ENCODE measurements at places on chromosomes 12 and 14.

GRCh38 chr14:103694572-103695026 is 20.7 kb downstream of the XRCC3 start:
- DNase-seq = no peak

DNA sequence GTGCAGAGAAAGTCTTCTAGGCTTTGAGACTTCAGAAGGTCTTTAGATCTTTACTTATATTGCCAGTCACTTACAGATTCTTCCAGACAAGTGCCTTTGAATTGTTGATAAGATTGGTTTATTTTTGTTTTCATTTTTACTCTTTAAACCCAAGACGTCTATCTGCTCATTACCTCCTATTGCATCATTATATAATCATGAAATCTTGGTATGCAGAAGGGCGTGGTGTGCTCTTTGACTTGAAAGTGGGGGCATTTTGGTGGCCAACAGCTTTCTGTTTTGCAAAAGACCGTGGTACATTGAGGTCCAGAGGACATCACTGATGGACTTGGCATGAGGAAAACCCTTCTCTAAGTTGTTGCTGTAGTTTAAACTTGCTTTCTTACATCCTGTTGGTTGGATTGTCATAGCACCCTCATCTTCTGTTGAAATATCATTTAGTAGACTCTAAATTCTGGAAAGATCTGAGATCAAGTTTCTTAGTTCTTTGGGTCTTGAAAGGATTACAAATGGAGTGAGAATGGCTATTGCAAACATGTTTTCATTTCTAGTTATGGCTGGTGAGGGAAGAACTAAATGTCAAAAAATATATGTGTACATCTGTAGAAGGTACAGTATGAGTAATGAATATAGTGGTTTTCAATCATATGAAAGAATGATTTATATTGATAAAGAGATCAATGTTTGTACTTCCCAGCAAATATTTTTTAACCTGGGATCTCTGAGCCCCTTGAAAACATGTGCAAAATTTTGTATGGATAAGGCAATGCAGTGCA is 441.8 kb downstream of the NRXN3 start:
- DNase-seq = no peak

- DNase-seq = no peak
Measured at GRCh38 chr12:26153421-26154154, 28.8 kb upstream of the BHLHE41 start.

DNA sequence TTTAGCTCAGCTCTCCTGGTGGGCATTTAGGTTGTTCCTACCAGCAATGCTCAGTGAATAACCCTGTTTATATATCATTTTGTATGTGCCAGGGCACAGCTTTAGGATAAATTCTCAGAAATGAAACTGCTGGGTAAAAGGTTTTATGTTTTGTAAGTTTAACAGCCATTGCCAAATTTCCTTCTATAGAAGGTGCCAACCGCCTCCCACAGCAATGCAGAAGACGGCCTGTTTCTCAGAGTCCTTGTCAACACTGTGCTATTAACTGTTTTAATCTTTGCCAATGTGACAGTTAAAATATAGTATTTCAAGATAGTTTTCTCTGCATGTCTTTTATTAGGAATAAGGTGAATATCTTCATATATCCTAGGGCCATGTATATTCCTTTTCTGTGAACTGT is 65.0 kb downstream of the PPP1R13B start:
- DNase-seq = no peak

GRCh38 chr14:60845523-60845922 is 111.0 kb downstream of the MNAT1 start:
- DNase-seq = no peak

GRCh38 chr12:93645702-93646101 is 31.5 kb upstream of the CRADD start:
- DNase-seq = no peak

GRCh38 chr12:110940933-110941332 is 20.6 kb upstream of the MYL2 start:
- DNase-seq = no peak

DNA sequence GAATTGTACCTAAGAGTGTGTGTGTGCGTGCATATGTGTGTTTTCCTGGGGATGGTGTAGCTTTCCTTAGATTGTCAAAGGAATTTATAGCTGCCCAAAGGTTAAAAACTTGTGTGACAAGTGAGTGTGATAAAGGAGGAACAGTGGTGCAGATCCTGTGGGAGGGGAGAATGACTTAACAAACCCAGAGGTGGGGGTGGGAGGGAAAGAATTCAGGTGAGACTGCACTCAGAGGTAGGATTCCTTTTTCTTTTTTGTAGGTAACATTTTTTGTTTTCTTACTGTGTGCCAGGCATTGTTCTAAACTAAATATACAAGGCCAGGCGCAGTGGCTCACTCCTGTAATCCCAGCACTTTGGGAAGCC is 45.3 kb upstream of the SINHCAF start:
- no peak for DNase-seq

GRCh38 chr12:38961683-38962082 is 56.3 kb upstream of the CPNE8 start:
- no peak for DNase-seq

DNA sequence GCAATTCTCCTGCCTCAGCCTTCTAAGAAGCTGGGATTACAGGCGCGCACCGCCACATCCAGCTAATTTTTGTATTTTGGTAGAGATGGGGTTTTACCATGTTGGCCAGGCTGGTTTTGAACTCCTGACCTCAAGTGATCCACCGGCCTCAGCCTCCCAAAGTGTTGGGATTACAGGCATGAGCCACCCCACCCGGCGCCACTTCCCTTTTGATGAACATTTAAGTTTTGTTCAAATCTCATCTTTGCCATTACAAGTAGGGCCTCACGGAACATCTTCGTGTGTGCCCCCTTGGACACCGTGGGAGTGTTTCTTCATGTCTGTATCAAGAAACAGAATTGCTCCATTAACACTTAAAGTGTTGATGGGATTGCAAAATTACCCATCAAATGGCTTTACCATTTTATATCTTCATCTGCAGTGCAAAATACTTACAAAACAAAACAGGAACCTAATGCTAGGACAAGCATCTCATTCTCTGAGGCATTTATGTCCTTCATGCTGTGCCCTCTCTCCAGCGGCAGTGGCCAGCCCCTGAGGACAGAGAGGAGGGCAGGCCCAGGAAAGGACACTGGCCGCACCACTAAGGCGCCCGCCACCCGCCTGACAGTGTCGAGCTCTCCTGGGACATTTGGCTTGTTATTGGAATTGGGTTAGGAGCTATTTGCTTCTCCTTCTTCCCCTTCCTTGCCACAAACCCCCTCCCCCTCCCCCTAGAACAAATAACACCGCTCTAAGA is 61.7 kb downstream of the RFX4 start:
- DNase-seq = no peak

DNA sequence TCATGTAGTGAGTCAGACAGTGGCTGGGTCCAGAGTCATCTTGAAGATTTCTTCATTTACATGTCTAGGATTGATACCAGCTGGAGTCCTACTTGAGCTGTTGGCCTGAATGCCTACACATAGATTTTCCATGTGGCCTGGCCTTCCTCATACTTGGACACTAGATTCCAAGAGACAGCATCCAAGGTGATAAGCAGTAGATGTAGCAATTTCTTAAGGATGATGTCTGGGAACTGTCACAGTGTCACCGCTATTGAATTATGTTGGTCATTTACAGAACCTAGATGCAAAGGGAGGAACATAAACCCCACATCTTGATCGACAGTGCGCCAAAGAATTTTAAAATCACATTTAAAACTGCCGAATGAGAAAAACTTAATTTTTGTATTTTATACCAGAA is 412.3 kb downstream of the TRHDE start:
- DNase-seq = no peak

- DNase-seq = no peak
Measured at GRCh38 chr14:25050269-25051150, 563 bp upstream of the STXBP6 start.

DNA sequence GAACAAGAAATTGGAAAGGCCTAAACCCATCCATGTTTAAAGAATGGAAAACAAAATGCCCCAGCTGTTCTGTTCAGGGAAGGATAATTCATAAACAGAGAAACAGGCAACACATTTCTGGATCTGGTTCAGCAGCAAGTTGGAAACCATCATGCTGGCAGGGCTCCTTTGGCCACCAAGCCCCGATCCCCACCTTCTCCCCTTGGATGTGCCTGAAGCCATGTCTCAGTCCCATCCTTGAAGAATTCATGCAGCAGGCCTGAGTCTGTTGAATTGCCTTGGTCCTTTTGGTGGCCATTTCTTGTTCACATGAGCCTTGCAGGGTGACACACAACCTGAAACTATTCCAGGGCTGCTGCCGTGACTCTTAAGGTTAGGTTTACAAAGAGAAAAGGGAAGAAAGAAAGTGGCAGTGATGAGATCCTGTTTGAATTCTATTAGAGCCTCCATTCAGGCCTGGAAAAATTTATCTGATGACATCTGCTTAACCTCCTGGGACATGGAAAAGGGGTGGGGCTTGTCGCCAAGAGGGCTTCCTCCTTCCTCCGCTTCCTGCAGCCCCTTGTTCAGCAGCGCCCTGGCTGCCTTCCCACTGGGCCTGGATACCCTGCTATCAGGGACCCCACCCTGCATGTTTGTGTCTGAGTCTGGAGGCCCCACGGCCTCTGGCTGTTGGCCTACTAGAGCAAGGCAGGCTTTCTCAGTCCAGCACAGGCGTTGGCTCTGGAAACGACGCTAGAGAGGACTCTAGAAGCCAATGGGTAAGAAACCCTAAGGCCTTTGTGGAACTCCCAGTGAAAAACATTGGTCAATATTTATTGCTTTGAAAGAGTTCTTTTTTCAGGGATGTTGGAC is 341.9 kb downstream of the C12orf75 start:
- no peak for DNase-seq

GRCh38 chr12:29241821-29242591 is 92.9 kb downstream of the FAR2 start:
- DNase-seq = no peak

GRCh38 chr12:75820071-75820470 is 211.5 kb downstream of the PHLDA1 start:
- DNase-seq = no peak

DNA sequence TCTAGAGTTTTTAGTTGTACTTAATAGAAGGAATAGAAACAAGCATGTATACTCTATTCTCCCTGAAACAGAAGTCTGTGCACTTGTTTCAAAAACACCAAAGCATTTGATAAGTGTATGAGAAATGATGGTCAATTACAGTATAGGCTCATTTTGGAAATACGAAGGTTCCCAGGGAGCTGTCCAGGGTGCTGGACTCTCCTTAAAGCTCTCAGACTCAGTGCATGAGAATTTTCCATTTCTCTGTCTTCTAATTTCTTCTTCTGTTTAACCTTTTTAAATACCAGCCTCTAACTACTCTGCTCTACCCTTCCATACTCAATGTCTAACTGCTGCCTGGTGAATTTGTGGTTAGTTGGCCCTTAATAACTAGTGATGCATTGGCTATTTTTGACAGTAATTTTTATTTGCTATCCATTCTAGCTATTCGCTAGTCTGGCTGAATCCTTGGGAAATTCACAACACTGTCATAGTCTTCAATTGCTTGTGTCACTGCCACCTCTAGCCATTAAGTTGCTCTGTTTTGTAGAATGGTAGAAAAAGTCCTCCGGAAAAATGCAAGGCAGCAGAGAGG is 229.2 kb downstream of the NRXN3 start:
- DNase-seq = no peak

DNA sequence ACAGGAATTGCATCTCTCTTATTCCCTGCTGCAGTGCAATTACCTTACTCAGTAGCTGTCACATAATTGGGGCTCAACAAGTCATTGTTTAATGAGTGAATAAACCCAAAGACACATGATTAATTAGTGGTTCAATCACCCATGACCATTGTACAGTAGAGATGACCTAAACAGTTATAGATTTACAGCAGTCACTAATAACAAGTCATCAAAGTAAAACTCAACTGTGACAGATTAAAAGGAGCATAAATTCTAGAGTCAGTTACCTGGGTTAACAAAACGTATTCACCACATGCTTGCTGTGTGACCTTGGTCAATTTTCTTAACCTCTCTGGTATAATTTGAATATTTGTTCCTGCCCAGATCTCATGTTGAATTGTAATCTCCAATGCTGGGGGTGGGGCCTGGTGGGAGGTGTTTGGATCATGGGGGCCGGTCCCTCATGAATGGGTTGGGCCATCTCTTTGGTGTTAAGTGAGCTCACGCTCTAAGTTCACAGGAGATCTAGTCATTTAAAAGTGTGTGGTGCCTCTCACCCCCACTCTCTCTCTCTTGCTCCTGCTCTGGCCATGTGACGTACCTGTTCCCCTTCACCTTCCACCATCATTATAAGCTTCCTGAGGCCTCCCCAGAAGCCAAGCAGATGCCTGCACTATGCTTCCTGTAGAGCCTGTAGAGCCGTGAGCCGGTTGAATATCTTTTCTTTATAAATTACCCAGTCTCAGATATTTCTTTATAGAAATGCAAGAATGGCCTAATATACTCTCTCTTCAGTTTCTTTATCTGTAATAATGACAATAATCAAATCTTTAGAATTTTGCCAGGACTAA is 141.9 kb upstream of the PLEKHG7 start:
- DNase-seq = no peak

- DNase-seq = no peak
Measured at GRCh38 chr14:65377576-65377975, 35.0 kb upstream of the FUT8 start.

DNA sequence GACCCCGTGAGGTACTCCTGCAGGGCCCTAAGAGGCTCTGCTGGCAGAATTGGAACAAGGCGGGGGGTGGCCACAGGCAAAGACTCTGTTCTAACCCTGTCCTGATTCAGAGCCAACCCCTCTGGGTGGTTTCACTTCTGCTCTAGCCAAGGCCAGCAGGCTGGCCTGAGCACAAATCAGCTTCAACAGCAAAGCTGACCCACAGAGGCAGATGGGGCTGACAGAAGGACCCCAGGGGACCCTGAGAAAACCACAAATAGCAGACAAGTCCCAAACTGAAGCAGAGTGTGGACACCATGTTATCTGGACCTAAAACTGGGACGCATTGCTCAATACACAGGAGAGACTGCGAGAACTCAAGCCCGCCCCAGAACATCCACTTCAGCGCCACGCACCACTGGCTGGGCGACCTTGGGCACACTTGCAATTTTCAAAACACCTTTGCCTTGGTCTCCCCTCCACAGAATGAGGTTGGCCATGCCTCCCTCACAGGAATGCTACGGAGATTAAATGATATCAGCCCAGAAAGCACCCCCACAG is 76.4 kb upstream of the DICER1 start:
- DNase-seq = no peak

DNA sequence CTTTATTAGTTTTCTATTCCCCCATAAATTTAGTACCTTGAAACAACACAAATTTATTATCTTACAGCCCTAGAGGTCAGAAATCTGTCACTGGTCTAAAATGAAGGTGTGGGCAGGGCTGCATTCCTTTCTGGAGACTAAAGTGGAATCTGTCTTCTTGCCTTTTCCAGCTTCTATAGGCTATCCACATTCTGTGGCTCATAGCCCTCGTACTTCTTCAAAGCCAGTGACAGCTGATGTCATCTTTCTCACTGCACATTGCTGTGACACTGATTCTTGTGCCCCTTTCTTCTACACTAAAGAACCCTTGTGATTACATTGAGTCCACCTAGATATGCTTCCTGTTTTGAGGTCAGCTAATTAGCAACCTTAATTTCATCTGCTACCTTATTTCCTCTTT is 23.2 kb upstream of the DCN start:
- DNase-seq = no peak

DNA sequence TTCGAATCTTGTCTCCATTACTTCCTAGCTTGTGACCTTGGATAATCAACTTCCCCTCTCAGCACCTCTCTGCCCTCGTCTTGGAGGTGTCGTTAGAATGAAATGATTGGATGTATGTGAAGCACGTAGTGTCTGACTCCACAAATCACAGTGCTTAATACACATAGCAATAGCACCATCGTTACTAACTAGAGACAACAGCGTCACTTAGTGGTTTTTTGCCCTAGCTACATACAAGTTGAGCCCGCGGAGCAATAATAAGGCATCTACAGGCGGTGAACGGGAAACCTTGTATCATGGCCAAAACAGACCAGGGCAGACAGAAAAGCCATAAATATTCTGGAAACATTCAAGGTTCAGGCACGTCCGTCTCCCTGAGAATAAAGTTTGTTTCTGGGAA is 154.9 kb downstream of the ASCL4 start:
- DNase-seq = no peak

Measured in stimulated activated naive CD4-positive, alpha-beta T cell (primary cell).